ENCODE measurements at places on chromosomes 16 and 17.
A peak's percentile ranks its signal among the peaks of the same experiment; 100 is the strongest.

DNA sequence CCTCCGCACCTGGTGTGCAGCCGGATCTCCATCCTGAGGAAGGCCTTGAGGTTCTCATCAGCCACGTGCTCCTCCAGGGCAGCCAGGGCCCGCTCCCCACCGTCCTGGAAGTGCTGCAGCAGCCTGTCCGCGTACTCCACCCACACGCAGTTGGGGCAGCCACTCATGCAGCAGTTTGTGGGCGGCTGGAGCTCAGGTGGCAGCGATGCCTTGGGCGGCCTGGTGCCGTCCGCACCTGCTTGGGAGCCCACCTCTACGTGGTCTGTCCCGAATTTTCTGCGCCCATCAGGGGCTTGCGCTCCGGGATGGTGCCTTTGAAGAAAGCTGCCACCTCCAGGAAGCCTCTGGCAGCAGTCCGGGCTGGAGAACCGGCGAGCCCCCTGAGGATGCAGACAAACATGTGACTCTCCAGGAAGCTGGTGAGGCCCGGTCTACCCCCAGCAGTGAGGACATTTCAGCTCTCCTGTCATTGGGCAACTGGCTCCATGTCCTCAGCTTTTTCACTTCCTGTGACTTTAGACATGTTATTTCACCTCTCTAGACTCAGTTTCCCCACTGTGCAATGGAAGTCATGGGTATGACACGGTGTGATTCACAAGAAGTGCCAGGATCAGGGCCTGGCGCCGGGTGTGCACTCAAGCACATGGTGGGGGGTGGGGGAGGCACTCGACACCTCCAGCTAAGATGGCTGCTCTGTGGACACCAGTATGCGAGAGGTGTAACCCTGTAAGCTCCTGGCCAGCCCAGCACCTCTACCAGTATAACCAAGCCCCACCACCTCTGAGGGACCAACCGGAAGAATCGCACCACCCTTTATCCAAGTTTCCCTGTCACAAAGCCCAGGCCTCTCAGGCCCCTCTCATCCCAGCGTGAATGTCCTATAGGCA is 957 bp downstream of the OXLD1 start:
- DNase-seq = no peak

- no peak for DNase-seq
These were observed 464.4 kb downstream of the CDH11 start for GRCh38 chr16:64657316-64658011.

DNA sequence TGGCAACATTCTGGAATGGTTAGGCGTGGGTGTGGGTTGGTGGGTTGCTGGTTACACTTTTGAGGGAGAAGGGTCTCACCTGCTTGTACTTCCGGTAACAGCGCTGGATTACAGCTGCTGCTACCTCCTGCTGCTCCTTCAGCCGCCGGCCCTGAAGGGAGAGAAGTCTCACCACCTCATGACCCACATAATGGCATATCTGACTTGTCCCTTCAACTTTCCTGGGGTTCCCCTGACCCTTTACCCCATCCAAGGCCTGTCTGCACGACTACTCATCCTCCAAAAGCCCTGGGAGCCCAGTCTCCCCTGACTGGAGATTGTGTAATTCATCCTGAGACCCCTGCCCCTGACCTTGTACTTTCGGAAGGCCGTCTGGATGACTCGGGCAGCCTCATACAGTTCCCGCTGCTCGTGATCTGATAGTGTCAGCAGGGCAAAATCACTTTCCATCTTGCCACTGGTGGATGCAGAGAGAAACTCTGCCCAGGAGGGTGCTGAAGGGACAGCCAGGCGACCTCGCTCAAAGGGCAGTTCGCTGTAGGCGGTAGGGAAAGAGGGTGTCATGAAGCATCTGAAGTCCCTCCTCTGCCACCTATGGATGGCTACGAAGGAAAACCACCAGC is 2.0 kb upstream of the SPAG7 start:
- peak; percentile 7 for DNase-seq

DNA sequence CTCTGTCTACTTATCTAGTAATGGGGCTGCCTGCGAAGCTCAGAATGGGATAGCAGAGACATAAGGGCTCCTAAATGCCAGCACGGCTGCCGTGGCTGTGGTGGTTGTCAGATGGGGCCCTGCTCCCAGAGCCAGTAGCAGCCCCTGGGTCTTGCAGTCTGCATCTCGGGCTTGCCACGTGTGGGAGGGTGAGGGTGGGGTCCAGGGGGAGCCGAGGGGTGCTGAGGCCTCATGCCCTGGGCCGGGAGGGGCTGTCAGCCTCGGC is 88.8 kb upstream of the GSE1 start:
- DNase-seq = no peak

- DNase-seq = no peak
These were observed 69.6 kb upstream of the ATP2A3 start for GRCh38 chr17:4033751-4034251.

GRCh38 chr16:30876867-30877266 is 17.0 kb downstream of the BCL7C start:
- DNase-seq = peak; percentile 54

DNA sequence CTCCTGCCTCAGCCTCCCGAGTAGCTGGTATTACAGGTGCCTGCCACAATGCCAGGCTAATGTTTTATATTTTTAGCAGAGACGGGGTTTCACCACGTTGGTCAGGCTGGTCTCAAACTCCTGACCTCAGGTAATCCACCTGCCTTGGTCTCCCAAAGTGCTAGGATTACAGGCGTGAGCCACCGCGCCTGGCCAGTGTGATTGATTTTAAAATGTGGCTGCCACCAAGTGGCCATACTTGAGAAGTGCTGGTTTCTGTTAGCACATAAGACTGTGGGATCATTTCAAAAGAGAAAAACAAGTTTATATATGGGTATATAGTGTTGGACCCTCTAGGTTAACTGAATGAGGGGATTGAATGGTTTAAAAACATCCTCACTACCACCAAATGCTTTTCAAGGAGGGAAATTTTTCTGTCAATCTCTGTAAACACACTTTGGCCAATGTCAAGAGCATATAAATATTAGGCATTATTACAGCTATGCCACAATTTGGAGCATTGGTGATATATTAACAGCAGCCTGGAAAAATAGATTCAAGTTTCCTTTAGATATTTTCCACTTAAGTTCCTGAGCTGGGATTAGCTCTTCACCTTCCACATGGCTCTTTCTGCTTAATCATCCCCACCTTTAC is 13.5 kb upstream of the DHRS13 start:
- DNase-seq = no peak

- peak; percentile 21 for DNase-seq
These were observed at the start of gene CD68 for GRCh38 chr17:7579001-7579833. CD68 (plus strand) TSS chr17:7579638; CDS start chr17:7579678, 40 bp downstream.

- no peak for DNase-seq
These were observed 52.0 kb downstream of the MRM1 start for GRCh38 chr17:36653374-36653773.

- no peak for DNase-seq
These were observed 216.4 kb upstream of the CIBAR2 start for GRCh38 chr16:85328676-85329058.

GRCh38 chr17:78329263-78330059 is 30.4 kb downstream of the SOCS3 start:
- DNase-seq = no peak

DNA sequence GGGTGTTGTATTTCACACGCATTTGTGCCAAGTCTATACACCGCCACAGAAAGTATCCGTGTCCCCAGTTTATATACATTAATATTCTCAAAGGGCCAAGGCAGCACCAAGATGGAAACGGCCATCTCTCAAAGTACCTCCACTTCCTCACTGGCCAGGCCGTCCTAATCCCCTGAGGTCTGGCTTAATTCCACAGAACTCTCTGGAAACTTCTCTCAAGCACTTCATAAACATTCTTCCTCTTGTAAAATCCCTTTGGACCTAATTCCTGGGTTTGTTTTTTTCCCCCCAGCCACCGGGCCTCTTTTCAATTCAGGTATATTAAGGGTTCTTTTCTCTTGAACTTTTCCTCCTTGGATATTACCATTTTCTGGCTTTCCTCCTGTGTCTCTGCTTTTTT is 5.1 kb upstream of the ERN1 start:
- DNase-seq = no peak

DNA sequence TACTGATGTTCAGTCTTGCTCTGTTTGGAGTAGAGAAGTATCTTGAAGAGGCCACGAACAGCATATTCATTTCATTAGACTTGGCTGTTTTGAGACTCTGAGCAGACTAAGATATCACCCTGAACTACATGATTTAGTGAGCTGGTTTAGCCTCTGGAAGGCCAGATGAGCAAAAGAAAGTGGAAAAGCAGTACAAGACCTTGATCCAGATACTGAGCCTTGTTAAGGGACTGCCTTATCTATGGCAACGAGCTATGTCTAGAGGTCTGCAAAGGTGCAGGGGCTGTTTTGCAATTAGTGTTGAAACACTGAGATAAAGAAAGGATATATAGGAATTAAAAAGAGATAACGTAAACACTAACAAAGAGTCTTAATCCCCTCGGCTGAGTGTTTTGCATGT is 231.4 kb downstream of the IRX3 start:
- DNase-seq = no peak

DNA sequence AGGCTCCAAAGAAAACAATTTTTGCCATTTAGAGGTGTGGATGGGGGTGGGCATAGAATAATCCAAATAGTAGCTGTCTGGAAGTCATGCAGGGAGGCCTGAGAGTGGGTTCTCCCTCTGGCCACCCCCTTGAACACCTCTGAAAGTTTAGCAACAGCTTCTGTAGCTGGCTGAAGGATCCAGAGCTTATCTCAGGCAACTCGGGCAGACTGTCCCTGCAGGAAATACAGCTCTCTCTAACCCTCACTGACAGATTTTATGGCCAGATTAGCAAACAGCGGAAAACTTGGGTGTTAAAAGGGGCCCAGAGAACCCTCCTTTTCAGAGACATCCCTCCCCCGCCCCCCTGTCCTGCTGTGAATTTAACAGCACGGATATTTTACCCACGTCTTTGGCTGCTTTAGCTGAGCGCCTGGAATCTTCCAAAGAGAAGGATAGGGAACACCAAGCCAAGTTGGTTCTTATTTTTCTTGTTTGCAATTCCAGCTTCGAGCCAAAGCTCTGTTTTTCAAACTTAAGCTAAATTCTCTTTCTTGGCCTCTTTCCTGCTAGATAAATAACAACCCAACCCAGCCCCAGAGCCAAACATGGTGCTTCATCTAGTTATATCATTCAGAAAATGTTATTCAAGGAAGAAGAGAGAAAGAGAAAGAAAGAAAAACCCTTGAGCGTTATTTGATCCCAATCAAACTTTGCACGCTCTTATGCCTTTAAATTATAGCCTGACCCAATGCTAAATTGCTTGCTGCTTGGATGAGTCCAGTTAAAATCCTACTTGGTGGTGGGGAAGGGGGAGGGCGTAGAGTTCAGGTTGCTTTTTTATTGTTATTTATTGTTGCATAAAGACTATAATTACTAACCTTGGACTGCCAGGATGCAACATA is 2.3 kb upstream of the HOXB2 start:
- no peak for DNase-seq

- DNase-seq = no peak
These were observed 2.1 kb downstream of the FAM20A start for GRCh38 chr17:68599091-68599490.

- no peak for DNase-seq
These were observed 30.0 kb upstream of the SLC5A10 start for GRCh38 chr17:18921912-18922451.

DNA sequence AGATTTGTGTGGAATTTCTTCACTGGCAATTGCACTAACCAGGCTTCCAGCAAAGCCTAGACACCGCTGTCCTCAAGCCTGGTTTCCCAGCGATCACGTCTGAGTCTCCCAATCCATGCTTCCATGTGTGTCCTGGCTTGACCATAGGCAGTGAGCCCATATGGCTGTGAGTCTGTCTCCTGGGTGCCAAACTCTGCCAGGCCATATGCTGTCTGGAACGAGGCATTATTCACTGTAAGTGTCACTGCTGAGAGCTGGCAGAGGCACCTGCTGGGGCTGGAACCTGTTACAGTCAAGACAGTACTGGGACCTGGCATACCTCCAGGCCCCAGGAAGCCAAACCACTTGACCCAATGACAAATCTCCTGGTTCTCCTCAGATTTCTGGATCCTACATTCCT is 60.4 kb downstream of the HS3ST2 start:
- no peak for DNase-seq

- DNase-seq = no peak
These were observed 41.0 kb downstream of the STAT5A start for GRCh38 chr17:42329025-42329976.

GRCh38 chr17:57544401-57544800 is 200.7 kb downstream of the CCDC182 start:
- no peak for DNase-seq

DNA sequence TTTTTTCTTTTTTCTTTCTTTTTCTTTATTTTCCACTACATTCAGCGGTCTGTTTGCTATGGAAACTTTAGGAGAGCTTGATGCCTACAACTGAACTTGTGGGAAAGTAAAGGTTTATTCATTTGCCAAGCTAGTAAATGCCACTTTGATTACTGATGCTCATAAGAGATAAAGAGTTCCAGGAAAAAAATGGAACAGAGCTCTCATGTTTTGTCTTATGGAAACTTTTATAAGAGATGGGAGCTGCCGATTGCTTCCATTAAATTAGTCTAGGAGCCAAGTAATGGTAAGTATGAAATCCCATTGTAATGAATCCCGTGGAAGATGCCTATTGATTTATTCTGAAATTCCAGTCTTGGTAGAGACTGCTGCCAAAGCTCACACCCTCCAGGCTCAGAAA is 7.1 kb downstream of the ANKFN1 start:
- DNase-seq = no peak

- no peak for DNase-seq
These were observed 110.2 kb upstream of the CPHXL start for GRCh38 chr16:75836347-75837010.

GRCh38 chr17:34601416-34601815 is 22.0 kb downstream of the TMEM132E start:
- no peak for DNase-seq

GRCh38 chr16:29117631-29118030 is 132.8 kb downstream of the LAT start:
- no peak for DNase-seq

- no peak for DNase-seq
These were observed 29.5 kb downstream of the PMFBP1 start for GRCh38 chr16:72142476-72142875.

DNA sequence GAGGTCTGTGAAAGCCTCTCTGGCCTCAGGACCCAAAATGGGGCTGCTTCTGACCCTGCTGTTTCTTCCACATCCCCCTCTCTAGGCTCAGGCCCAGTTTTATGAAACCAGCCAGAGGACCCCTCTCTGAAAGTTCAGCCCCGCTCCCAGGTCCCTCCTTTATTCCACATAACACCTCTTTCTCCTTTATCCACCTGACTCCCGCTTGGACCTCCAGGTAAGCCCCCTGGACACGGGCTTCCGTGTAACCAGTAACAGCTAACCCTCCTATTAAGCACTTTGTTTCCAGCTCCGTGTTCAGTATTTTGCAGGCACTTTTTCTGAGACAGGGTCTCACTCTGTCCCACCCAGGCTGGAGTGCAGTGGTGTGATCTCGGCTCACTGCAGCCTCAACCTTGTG is 37.4 kb downstream of the PSME3IP1 start:
- DNase-seq = no peak

DNA sequence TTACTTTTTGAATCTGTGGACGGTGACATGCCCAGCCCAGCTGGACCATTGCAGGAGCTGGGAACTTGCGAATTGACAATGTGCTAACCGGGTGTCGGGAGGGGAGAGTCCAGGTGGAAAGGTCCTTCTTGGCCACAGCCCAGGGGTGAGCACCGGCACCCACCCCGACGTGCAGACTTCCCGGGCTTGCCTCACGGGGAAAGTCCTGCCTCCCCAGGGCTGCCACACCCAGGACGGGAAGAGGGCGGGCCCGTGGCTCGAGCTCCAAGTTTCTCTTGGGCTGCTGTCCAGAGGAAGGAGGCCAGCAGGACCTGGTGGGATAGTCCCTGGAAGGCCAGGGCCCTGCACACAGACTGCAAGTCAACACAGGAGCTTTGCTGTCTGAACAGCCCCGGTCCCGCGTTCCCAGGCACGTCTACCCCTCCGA is 17.7 kb downstream of the CARD14 start:
- DNase-seq = no peak

All from NCI-H510A (cell line).